Fibroblast of gingiva (primary cell): ENCODE measurements at places on chromosomes 1 and 21.

DNA sequence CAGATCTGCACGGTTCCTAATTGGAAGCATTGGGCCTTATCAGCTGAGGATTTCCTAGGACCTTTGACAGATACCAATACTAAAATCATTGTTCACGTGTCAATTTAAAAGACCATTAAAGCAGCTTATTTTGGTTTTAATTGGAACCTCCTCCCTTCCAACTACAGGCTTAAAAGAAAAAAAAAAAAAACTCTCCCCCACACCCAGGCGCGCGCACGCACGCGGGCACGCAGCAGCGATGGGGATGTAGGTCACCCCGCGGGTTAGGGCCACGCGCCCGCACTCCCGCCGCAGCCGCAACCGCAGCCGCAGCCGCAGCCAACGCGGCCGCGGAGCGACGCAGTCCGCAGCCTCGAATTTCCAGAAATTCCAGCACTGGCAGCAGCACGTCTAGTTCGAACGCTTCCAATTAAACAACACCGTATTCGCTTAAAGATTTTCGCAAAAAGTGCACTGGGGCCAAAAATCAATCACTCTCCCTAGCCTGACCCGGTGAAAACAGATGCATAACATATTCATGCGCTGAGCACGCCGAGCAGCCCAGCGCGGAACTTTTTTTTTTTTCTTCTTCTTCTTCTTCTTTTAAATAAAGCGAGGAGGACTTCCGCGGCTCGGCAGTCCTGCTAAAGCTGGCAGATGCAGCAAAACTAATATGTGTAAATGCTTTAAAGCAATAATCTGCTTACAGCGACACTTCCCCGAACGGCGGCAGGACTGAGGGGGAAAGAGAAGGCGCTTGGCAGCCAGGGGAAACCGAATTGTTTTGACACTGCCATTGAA is 13.3 kb upstream of the BARHL2 start:
- DNase-seq: no peak

DNA sequence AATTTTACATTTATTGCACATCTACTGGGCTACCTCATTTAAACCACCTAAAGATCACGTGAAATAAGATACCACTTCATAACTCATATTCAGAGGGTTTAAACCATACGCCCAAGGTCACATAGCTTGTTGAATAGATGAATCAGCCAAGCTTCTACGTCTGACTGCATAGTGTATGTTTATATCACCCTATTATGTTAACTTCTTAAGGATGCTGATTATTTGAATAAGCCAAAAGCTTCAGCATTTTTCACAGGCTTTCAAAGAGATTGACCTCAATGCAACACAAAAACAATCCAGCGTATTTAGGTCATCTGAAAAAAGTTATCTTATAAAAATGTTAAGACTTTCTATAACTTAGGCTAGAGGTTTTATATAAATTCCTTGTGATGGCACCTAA is 373.8 kb downstream of the TGFB2 start:
- DNase-seq: peak; percentile 75

- no peak for DNase-seq
These were observed 24.8 kb downstream of the IVNS1ABP start for GRCh38 chr1:185292237-185292636.

GRCh38 chr21:28215214-28215954 is 777.3 kb downstream of the LTN1 start:
- peak; percentile 84 for DNase-seq

- no peak for DNase-seq
These were observed 480.4 kb upstream of the USP24 start for GRCh38 chr1:55695552-55695951.

GRCh38 chr1:231395076-231395997 is 26.8 kb downstream of the EGLN1 start:
- peak; percentile 91 for DNase-seq

GRCh38 chr1:172394141-172394751 is 26.2 kb upstream of the C1orf105 start:
- DNase-seq: no peak

DNA sequence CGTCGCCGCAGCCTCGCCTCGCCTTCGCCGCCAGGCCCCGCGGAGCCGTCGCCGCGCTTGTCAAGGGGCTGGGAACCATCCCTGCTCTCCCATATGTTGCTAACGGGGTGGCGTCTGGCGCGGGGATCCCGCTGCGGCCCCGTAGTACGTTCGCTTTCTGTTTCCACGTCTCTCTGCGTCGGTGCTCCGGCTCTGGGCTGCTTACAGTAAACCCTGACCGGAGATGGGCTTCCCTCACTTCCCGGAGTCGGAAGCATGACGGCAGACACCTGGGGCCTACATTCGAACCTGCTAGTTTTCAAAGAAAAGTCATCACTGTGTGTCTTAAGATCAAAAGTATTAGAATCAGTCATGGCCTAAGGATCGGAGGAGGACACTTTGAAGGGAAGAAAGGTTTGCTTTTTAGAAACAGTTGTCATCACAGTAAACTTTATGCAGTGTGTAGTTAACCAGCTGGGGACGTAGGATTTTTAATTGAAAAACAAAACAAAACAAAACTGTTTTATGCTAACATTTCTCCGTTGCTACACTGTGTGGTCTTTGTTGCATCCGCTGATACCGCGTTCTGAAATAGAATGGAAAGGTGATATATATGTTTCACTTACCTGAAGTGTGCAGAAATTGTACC is 69.0 kb downstream of the SLC35A3 start:
- peak; percentile 62 for DNase-seq

- no peak for DNase-seq
These were observed 24.7 kb downstream of the TRIM67 start for GRCh38 chr1:231186356-231187115.

- peak; percentile 9 for DNase-seq
These were observed 115.0 kb downstream of the UBE2U start for GRCh38 chr1:64318428-64318827.

DNA sequence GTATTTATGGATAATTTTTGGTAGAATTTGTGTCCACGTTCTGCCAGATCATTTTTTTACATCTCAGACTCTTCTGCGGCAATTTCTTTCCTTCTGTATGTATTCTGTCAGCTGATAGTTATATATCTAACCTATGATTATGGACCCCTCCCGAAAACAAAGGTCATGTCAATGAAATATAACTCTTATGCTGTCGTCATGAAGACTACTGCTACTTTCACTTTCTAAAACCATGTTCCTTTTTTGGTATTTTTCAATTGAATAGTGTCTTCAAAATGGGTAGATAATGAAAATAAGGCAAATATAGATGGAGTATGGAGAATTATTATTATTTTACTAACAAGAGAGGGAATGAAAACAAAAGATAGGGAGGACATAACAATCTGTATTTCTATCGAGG is 3.2 kb downstream of the ANGPTL1 start:
- DNase-seq: peak; percentile 38
